ENCODE measurements at places on chromosomes 3 and 15.

GRCh38 chr3:31937225-31937624, 43.8 kb downstream of the OSBPL10 start:
- no peak for DNase-seq

GRCh38 chr3:61564395-61565059, 3.2 kb downstream of the PTPRG start:
- peak; percentile 93 for DNase-seq

DNA sequence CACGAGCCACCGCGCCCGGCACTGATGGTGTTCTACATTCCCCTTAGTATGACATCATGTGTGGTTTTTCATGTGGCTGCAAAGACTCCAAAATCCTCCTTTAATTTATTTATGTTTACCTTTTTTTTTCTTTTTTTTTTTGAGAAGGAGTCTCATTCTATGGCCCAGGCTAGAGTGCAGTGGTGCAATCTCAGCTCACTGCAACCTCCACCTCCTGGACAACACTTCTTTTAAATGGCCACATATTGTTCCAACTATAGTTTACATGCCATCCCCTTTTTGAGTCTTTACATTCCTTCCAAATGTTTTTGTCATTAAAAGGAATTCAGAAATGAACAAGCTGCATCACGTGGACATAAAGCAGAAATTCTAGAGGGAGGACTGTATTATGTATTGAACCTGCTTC, 10.3 kb upstream of the CDV3 start:
- DNase-seq = no peak

DNA sequence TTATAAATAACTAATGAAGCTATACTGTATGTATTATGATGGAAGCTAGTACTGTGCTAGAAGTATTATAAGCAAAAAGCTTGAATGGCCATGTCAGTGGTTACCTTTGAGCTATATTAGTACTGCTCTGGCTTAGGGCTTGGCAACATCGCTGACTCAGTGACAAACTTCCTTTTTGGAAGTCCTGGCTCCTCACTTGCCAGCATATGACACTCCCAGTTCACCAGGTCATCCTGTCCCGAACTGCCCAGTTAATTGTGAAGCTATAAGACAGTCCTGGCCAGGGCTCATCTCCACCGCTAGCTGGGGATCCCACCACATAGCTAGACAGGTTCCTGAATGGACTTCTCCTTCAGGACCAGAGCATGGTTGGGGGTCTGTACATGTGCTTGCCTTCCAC, 31.9 kb downstream of the RAB8B start:
- DNase-seq = no peak

- peak; percentile 95 for DNase-seq
These were observed 30.0 kb downstream of the NBEAL2 start for GRCh38 chr3:47009225-47010110.

GRCh38 chr3:66839508-66839907, 158.6 kb upstream of the KBTBD8 start:
- peak; percentile 17 for DNase-seq

DNA sequence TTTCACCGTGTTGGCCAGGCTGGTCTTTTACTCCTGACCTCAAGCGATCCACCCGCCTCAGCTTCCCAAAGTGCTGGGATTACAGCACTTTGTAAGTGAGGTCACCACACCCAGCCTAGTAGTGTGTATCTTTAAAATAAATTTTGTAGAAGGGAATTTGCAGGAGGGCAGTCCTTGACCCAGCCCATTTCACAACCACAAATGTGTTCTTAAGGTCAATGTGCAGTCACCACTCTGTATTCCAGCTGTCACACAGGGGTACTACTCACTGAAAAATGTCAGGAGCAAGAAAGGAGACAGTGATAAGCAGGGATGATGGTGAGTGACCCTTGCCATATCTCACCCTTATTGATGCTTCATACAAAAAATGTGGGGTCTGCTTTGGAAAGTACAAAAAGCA, 98.5 kb downstream of the FRMD5 start:
- no peak for DNase-seq

DNA sequence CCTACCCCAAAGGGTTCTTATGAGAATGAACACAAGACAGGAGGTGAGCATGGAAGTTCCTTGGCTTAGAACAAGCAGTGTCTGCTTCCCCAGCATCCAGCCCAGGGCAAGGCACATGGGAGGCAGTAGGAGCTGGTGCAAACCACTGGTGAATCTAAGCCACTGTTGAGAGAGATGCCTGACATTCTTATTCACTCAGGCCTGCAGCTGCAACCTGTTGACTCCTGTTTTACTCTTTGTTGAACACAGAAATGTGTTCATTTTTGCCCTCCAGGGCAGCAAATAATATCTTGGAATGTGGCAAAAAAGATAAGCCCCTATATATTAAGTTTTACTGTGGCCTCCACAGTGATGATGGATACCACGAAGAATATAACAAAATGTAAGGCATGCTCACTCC, 8.9 kb upstream of the PAK6 start:
- no peak for DNase-seq

DNA sequence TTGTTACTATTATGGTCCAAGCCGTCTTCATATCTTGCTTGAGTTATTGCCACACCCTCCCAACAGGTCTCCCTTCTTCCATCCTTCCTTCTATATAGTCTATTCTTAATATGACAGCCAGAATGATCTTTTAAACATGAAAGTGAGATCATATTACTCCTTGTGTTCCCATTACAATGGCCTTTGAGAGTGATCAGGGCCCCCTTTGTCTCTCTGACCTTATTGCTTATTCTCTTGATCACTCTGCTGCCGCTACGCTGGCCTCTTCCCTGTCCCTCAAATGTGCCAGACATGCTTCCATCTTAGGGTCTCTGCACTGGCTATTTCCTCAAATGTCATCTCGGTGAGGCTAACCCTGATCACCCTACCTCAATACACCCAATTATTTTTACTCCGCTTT, 38.1 kb downstream of the UBE2E2 start:
- DNase-seq = no peak

DNA sequence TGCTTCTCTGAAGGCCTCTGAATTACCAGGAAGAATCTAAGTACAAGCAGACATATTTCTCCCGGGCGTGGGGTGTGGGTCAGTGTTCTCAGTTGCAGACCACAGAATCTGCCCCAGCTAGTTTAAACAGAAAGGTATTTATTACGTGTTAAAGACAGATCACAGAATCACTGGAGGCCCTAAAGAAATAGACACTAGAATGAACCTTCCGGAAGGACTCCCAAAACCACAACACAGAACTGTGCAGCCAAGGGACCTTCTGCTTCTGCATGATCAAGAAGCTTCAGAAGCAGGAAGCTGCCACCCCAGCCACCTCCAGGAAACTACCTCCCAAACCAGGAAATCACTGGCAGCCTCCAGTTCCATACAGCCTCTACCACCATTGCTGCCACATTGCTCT, 32.7 kb upstream of the ZFAND6 start:
- no peak for DNase-seq

GRCh38 chr15:40506964-40507571, 36.3 kb downstream of the CHST14 start:
- peak; percentile 85 for DNase-seq

GRCh38 chr3:141648055-141648910, 89.8 kb upstream of the RNF7 start:
- DNase-seq = no peak

- DNase-seq = no peak
These were observed 638 bp downstream of the WDR5B start for GRCh38 chr3:122415104-122415744.

GRCh38 chr15:79467865-79468586, 35.9 kb downstream of the MINAR1 start:
- no peak for DNase-seq

DNA sequence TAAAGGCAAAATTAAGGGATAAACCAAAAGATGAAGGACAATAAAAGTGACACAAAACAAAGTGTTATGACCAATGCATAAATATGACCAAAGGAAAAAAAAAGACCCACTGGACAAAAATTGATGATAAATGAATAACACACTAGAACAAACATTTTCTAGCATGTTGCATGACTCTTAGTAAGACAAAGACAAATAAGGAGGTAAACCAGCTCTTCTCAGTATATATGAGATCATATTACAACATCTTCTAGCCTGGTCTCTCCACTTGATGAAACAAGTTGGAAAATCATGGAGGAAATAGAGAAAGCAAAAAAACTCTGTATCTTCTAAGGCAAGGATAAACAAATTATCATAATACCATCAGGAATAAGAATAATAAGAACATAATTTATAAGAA, 163.9 kb upstream of the GBE1 start:
- no peak for DNase-seq

GRCh38 chr3:172751175-172751704, 714 bp downstream of the ECT2 start:
- DNase-seq = no peak

DNA sequence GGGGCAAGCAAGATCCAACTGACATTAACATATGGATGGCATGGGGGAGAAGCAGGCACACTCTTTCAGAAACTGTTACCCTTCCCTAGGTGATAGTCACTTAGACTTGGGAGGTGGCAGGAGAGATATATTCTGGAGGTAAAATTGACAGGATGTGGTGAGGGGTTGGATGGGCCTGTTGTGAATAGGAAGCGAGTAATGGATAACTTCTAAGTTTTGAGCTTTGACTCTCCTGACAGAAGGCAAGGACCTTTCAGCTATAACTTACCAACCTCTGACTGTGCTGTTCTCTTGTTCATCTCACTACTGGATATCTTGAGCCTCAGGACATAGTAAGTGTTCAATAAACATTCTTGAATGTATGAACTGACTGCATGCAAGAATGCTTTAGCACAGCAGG, 1.9 kb upstream of the PDIA5 start:
- DNase-seq = no peak

DNA sequence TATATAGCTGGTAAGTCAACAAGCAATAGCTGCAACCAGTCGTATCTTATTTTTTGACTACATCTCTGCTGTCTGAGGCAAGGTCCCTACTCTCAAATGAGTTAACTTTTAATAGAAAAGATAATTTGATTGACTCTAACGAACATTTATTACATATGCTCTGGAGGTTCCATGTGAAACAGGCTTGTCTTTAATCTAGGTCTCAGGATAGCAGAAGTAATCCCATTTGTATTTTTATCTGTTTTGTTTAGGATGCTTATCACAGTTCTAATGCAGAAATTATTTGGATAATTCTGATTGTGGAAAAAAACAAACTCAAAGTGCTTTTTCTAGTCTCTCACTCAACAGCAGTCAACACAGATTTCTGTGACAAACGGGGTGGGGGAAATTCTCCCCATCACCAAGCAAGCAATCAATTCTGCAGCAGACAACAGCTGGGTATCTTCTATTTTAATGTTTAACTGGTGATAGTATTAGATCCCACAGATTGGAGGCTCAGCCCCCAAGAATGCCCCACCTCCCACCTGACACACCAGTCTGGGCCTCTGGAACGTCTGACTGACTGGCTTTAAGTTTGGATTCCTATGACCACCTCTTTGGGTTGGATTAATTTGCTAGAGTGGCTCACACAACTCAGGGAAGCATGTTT, 58.8 kb downstream of the ITPR1 start:
- DNase-seq = no peak

GRCh38 chr3:15220661-15221060, 14.6 kb downstream of the CAPN7 start:
- no peak for DNase-seq

- no peak for DNase-seq
These were observed 95.4 kb downstream of the ZNF621 start for GRCh38 chr3:40620151-40620550.

- no peak for DNase-seq
These were observed 263.6 kb downstream of the GABRG3 start for GRCh38 chr15:27234593-27234992.

GRCh38 chr3:49500732-49501609, 30.9 kb downstream of the DAG1 start:
- DNase-seq = no peak

GRCh38 chr15:64845183-64845611, 3.5 kb downstream of the PLEKHO2 start:
- no peak for DNase-seq

- no peak for DNase-seq
These were observed 96.1 kb downstream of the FOXP1 start for GRCh38 chr3:71487418-71487817.

- no peak for DNase-seq
These were observed 65.0 kb downstream of the CCNL1 start for GRCh38 chr3:157094751-157095480.

- no peak for DNase-seq
These were observed 1.1 kb upstream of the RPL32 start for GRCh38 chr3:12842469-12842868.

DNA sequence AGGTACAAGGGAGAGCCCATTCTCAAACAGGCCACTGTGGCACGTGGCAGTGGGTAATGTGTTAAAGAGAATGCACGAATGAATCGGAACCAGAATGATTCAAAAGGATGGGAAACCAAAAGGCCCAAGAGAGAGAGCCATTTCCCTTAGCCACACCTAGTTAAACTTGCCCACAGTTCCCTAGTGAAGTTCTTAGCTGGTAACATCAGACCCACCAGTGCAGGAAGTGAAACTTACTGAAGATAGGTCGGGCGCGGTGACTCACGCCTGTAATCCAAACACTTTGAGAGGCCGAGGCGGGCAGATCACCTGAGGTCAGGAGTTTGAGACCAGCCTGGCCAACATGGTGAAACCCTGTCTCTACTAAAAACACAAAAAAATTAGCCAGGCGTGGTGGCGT, 97.1 kb downstream of the MEX3B start:
- no peak for DNase-seq

DNA sequence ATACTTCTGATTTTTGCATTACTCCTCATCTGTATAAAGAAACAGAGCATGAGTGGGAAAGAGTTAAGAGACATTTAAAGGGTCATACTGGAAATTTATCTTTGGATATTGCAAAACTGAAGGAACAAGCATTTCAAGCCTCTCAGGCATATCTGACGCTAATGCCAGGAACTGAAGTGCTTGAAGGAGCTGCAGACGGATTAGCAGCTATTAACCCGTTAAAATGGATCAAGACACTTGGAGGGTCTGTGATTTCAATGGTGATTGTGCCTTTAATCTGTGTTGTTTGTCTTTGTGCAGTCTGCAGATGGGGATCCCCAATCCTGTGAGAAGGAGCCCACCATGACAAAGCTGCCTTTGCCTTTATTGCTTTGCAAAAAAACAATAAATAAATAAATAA, 202.5 kb upstream of the UBE3A start:
- DNase-seq = peak; percentile 38

- DNase-seq = no peak
These were observed 74.5 kb downstream of the MYLK start for GRCh38 chr3:123809597-123809996.

GRCh38 chr3:102223132-102223531, 211.7 kb upstream of the ZPLD1 start:
- no peak for DNase-seq

DNA sequence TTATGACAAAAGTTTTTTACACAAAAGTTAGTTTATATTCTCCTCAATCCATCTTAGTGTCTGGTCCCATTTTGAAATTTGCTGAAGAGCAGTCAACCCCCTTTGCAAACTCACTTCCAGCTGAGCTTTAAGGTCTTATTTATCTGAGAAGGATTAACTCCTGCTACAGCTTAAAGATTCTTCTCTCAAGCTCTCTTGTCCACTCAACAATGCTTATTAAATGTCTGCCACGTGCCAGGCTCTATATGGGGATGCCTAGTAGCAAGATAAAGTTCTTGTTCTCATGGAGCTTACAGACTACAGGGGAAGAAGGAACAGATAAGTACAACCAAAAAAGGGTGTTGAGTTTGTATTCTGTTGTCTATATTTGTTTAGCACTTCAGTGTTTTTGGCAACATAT, 18.7 kb downstream of the TMPRSS7 start:
- no peak for DNase-seq

Data from retina (tissue), 1 donor.